Caki2 (cell line): ENCODE measurements at places on chromosomes 16 and 17.

GRCh38 chr17:43698678-43699437 is 37.1 kb upstream of the MEOX1 start:
- no peak for DNase-seq

DNA sequence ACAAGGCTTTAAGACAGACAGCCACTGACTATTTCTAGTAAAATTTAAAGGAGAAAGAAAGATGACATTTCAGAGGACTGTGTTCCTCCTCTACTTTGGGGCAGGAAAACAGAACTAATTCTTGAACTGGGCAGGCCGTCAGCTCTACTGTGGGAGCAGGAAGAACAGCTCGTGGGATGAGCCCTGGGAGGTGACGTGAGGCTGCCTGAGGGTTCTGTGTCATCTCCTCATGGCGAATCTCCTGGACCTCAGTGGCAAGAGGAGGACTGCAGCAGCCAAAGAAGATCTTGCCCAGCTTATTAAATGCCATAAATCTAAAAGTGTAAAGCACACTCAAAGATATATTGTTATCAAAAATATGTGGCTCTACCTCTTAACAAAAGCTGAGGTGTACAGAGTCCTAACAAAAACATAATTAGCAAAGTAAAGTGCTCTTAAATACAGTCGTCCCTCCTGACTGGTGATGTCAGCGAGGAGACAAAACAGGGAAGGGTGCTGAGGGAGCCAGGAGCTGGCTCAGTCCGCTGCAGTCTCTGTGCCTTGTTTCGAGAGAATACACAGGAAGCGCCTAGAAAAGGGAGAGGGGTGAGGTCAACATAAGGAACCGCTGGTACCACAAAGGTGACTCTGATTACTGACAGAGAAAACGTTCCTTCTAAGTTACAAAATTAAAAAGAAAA is 58.0 kb downstream of the CREBBP start:
- DNase-seq: no peak

DNA sequence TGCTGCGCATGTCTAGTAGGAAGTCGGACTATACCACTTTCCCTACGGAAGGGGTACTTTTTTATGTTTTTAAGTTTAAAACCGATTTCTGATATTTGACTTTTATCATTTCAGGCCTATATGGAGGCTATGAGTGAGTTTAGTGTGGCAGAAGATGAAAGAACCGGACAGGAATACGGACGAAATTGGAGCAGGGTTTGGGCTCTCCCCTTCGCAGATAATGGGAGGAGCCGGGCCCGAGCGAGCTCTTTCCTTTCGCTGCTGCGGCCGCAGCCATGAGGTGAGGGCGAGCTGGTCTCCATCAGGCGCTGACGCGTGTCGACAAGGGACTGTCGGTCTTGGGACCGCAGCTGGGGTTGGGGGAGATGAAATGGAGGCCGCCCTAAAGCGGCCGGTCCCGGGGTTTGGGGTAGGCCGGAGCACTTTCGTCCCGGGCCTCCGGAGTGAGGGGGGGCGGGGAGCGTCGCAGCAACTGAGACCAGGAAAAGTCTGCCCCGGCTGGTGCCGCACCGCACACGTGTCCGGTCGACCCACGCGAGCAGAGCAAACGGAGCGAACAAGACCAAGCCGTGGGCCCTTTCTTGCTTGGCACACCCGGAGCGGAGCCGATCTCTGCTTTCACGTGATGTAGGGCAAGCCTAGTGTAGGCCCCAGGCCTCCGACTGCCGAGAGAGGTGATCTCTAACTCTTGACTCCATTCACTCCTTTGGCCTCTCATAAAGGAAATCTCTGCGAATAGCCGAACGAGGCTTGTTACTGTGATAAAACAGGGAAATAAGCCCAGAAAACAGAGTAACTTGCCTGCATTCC is at the start of gene RPL19:
TSS of gene RPL19 (plus strand) at position 214 of the 810 bp plus-strand sequence. CDS start at position 276, 62 bp downstream.
- DNase-seq: no peak

DNA sequence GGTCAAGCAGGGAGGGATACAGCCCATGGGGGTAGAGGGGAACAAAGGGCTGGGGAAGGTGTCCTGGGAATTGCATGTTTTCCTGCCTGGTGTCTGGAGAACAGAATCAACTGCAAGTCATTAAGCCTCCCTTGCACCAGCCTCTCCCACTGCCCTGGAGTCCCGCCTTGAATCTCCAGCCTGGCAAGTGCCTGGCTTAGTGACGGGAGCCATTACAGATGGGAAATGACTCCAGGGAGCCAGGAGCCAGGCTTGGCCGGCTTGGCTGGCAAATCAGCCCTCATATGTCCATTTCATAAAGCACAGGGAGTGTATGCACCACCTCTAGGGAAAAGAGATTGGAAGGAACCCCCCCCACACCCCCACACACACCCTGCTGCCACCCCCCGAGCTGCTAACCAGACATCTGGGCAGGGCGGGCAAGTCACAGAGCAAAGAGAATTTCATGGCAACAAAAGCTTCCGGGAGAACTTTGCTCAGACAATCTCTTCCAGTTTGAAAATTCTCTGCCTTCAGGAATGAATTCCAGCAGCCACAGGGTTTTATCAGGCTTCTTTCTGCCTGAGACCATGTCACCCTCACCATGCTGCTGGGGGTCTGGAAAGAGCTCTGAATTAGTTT is 127.7 kb downstream of the NTN1 start:
- DNase-seq: no peak

GRCh38 chr16:25157271-25157875 is 45.8 kb downstream of the LCMT1 start:
- peak; percentile 55 for DNase-seq

- DNase-seq: peak; percentile 48
Observed at GRCh38 chr17:40415390-40415789, 2.3 kb downstream of the TOP2A start.

DNA sequence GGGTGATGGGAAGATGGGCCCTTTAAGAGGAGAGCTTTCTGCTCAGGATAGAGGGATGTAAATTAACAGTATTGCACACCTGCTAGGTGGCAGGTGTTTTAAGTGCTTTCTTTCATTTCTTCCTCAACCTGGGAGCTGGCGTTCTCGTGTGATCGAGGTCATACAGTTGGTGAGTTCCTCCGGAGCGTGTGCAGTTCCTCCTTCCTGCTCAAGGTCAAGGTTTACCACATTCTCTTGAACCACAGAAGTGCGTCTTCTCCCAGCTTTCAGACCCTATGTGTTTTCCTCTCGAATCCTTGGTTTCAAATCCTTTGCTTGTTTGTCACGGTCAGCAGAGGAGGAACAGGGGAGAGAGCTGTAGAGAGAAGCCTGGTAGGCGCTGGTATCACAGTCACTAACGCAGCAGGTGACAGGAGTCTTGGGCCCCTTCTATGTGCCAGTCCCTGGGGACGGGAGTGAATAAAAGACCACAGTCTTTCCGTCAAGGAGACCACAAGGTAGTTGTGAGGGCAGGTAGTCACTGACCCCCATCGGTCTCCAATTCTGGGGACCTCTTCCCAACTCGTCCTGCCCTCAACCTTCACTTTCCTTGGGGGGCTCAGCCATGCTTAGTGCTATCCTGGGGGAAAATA is 791 bp downstream of the DNAI2 start:
- no peak for DNase-seq

DNA sequence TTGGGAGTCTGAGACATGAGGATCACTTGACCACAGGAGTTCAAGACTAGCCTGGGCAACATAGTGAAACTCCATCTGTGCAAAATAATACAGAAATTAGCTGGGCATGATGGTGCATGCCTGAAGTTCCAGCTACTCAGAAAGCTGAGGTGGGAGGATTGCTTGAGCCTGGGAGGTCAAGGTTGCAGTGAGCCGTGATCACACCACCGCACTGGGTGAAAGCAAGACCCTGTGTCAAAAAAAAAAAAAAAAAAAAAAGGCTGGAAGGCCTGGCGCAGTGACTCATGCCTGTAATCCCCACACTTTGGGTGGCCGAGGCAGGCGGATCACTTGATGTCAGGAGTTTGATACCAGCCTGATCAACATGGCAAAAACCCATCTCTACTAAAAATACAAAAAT is 8.1 kb downstream of the UBN1 start:
- no peak for DNase-seq

- no peak for DNase-seq
Observed at GRCh38 chr16:5319799-5320198, 222.2 kb upstream of the EEF2KMT start.

DNA sequence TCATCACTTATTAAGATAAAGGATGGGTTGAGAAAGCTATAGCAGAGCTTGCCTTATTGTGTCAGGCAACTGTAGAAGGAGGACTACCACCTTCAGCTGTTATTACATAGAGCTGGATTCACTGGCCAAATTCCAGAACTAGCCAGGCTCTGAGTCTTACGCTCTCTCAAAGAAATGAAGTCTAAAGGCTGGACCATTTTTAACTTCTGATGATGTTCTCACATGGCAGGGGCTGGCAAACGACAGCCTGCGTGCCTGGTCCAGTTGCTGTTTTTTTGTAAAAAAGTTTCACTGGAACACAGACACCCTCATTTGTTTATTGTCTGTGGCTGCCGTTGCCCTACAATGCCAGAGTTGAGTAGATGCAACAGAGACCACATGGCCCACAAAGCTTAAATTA is 21.2 kb downstream of the TRAF4 start:
- no peak for DNase-seq

DNA sequence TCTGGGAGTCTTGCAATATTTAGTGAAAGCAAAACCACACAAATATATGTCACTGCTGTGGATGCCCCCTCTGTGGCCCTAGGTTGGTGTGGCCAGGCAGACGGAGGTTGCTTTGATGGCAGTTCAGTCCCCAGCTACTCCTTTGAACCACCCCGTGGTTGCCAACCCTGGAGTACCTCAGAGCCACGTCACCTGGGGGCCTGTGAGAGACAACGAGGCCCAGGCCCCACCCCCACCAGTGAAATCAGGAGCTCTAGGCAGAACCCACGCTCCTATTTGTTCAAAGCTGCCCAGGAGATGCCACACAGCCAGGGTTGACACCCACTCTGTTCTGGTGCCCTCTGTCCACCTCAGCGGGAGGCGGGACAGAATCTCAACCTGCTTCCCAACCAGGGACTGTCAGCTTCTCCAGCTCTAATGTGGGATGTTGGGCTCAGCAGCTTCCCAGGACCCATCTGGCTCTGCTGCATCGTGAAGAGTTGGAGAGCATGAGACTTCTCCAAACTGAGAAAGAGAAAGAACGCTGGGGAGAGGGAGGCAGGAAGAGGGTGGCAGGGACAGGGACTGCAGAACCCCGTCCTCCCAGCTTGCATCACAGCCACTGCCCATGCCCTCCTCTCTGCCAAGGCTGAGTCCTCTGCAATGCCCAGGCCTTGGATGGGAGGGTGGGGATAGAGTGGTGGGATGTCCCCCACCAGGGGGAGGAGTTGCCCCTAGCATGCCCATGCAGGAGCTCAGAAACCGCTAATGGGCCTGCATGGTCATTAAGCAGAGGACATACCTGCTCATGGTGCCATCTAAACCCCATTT is 81.8 kb downstream of the C16orf78 start:
- no peak for DNase-seq

DNA sequence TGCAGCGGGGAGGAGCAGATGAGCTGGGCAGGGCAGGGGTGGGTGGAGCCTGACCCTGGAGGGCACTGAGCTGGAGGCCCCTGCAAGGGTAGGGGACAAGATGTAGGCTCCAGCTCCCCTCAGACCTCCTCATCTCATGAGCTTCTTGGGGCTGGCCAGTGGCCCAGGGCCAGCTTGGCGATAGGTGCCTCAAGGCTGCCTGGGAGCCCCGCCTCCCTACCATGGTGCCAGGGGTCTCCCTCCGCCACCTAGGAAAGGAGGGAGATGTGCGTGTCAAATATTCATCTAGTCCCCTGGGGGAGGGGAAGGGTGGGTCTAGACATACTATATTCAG is 3.9 kb downstream of the HIRIP3 start:
- no peak for DNase-seq

DNA sequence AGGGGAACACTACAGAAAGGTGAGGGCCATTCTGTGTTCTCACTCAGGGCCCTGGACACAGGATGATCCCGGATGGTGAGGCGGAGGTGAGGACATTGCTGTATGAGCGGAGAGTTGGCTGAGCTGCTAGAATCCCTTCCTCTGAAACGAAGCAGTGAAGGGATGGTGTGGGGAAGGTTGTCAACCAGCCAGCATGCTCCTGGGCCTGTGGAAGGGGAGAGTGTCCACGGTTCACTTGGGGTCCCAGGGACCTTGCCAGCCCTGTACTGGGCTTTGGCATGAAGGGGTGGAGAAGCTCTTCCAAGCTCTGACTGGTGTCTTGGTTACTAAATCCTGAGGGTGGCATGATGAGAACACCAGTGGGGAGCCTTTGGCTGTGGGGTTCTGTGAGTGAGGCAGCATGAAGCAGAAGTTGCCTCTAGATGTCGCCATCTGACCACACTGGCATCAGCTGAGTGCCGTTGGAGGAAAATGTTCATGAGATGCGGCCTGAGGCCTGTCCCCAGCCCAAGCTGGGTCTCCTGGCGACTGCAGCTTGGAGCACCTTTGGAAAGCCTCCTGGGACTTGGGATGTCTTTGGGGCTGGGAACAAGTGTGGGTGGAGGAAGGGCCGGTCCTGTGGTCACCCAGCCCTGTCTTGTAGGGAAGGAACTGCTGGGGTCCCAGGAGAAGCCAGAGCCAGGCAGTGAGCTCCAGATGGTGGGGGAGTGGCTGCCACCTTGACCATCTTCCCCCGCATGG is 14.8 kb downstream of the PDP2 start:
- peak; percentile 70 for DNase-seq

- DNase-seq: no peak
Observed at GRCh38 chr16:54066451-54067105, 220.0 kb downstream of the IRX3 start.

DNA sequence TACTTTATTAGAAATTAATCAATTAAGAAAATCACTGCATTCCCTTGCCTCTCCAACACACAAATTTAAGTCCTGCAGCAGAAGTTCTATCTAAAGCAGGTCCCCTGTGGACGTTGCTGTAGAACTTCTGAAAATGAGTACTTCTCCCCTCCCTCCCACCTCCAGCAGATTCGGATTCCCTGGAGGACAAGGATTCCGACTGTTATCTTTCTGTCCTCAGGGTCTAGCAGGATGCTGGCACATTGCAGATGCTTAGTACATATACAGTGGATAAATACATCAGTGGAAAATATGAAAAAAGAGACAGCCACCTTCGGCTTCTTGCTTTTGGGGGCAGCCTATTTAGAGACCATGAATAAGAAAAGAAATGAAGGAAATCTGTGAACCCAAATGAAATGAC is 32.1 kb downstream of the NTN1 start:
- DNase-seq: no peak

DNA sequence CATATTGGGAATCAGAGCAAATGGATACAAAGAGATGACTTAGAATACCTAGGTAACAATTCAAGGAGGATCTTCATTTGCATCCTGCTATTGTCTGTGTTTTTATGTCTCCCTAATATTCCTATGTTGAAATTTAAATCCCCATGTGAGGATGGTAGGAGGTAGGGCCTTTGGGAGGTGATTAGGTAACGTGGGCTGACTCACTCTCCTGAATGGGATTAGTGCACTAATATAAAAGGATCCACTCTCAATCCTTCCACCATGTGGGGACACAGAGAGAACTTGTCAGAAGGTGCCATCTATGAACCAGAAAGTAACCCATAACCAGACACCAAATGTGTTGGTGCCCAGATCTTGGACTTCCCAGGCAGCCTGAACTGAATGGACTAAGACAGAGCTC is 83.4 kb downstream of the CDH8 start:
- DNase-seq: no peak

GRCh38 chr17:80457236-80457856 is 19.1 kb downstream of the NPTX1 start:
- DNase-seq: no peak
